ENCODE measurements at places on chromosomes 5 and 9. TPM values are rescaled to one million over a fixed set of nuclear protein-coding genes. Genes with fewer than 3 reads are reported as not detected.

The IFNA21 gene
- not detected for total RNA-seq

GRCh38 chr5:21573416-21574314 is 1279.5 kb downstream of the CDH12 start:
- no peaks in the 10 kb centered on the region for H3K4me1 ChIP-seq
- DNase-seq: no peak
- no peaks in the 10 kb centered on the region for H3K36me3 ChIP-seq

DNA sequence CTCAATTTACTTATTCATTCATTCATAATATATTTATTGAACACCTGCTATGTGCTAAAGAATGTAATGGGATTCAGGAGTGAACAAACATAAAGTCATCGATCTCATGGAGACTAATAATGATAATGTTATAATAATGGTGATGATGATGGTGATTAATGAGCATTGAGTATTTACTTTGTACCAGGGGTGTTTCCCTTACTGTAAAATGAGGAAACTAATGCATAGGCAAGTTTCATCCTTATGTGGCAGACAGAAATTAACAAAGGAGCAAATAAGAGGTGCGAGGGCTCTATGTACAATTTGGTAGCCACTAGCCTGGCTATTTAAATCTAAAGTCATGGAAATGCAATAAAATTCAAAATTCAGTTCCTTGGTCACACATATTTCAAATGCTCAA is 11.1 kb upstream of the LCP2 start:
- no peak for DNase-seq
- no peaks in the 10 kb centered on the region for H3K36me3 ChIP-seq
- peaks cover 53% of the 10 kb centered on the region for H3K4me1 ChIP-seq
- H3K4me3 ChIP-seq: no peak overlapping the region
- no peaks in the 10 kb centered on the region for H3K27me3 ChIP-seq

The PRRT1B gene
- not detected for total RNA-seq

- H3K27me3 ChIP-seq: no peaks in the 10 kb centered on the region
- H3K4me1 ChIP-seq: no peaks in the 10 kb centered on the region
- H3K27ac ChIP-seq: no peak overlapping the region
- no peak overlapping the region for H3K4me3 ChIP-seq
- H3K36me3 ChIP-seq: no peaks in the 10 kb centered on the region
Observed at GRCh38 chr5:122997294-122997693, 39.2 kb downstream of the PPIC start.

GRCh38 chr5:159402311-159402710 is 72.0 kb upstream of the IL12B start:
- DNase-seq: no peak
- H3K4me3 ChIP-seq: no peak overlapping the region
- H3K4me1 ChIP-seq: no peaks in the 10 kb centered on the region
- H3K27me3 ChIP-seq: peaks cover 7% of the 10 kb centered on the region

DNA sequence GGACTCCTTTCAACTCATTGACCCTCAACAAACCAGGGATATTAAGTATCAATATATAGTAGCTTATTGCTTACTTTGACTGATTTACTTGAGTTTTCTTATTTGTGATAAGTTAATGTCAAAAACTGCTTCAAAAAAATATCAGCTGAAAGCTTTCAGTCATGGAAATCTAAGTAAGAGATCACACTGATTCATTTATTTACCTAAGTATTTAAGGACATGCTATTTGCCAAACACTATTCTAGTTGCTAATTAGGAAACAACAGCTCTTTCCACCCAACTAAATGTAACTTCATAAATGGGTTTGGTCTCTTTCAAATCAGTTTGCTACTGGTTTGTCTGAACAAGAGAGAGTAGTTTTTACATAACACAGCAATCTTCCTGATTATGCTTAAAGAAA is 48.2 kb downstream of the CHD1 start:
- no peaks in the 10 kb centered on the region for H3K27me3 ChIP-seq
- H3K4me1 ChIP-seq: no peaks in the 10 kb centered on the region
- H3K27ac ChIP-seq: no peak overlapping the region
- DNase-seq: no peak

The PHF24 gene
- not detected for total RNA-seq

The DMGDH gene
- 1.2 TPM for total RNA-seq

GRCh38 chr5:14628346-14628745 is 36.2 kb upstream of the OTULIN start:
- peaks cover 2% of the 10 kb centered on the region for H3K27me3 ChIP-seq
- DNase-seq: peak; percentile 38
- H3K27ac ChIP-seq: no peak overlapping the region
- no peaks in the 10 kb centered on the region for H3K36me3 ChIP-seq
- no peaks in the 10 kb centered on the region for H3K4me1 ChIP-seq

- no peak overlapping the region for H3K4me3 ChIP-seq
- no peak for DNase-seq
- no peaks in the 10 kb centered on the region for H3K4me1 ChIP-seq
- H3K27ac ChIP-seq: no peak overlapping the region
- no peaks in the 10 kb centered on the region for H3K36me3 ChIP-seq
Observed at GRCh38 chr5:41156739-41157138, 56.6 kb downstream of the C6 start.

The NMUR2 gene
- not detected for total RNA-seq

The KIF4B gene
- total RNA-seq: not detected

The ASPN gene
- not detected for total RNA-seq

- no peaks in the 10 kb centered on the region for H3K27me3 ChIP-seq
- no peak overlapping the region for H3K4me3 ChIP-seq
Observed at GRCh38 chr5:117207088-117207668, 632.6 kb upstream of the SEMA6A start.

The C5orf52 gene
- total RNA-seq: not detected

The DPYSL3 gene
- 0.30 TPM for total RNA-seq

DNA sequence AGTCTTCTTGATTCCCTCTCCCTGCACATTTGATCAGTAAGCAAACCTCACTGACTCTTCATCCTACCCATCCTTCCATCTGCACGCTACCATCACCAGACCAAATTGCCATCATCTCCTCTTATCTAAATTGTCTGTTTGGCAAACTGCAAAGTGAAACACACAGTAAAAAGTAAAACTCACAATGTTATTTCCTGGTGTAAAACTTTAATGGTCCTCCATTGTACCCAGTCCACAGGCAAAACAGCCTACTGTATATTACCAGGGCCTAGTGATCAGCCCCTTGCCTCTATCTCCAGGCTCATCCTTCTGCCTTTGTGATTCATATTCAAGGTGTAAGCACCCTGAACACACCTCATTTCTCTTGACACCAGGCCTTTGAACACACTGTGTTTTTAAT is 83.3 kb upstream of the GPR151 start:
- no peak for DNase-seq
- no peak overlapping the region for H3K27ac ChIP-seq
- no peak overlapping the region for H3K4me3 ChIP-seq
- H3K4me1 ChIP-seq: no peaks in the 10 kb centered on the region

DNA sequence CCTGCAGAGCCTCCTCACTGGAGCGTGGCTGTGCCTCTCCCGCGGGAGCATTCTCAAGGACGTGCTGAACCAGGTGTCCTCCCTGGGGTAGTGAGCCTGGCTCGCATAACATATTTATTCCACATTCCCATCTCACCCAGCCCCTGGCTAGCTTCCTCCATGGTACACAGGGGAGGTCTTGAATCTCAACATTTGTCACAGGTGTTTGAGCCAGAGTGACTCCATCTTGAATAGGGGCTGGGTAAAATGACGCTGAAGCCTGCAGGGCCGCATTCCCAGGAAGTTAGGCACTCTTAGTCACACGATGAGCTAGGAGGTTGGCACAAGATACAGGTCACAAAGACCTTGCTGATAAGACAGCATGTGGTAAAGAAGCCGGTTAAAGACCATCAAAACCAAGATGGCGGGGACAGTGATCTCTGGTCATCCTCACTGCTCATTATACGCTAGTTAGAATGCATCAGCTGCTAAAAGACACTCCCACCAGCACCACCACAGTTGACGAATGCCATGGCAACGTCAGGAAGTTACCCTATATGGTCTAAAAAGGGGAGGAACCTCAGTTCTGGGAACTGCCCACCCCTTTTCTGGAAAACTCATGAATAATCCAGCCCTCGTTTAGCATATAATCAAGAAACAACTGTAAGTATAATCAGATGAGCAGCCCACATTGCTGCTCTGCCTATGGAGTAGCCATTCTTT is 273.8 kb upstream of the IRX4 start:
- H3K27me3 ChIP-seq: peaks cover 4% of the 10 kb centered on the region
- DNase-seq: no peak
- H3K36me3 ChIP-seq: no peaks in the 10 kb centered on the region
- no peak overlapping the region for H3K27ac ChIP-seq

- H3K27me3 ChIP-seq: no peaks in the 10 kb centered on the region
- H3K36me3 ChIP-seq: peaks cover 21% of the 10 kb centered on the region
- H3K4me1 ChIP-seq: no peaks in the 10 kb centered on the region
- DNase-seq: no peak
- no peak overlapping the region for H3K27ac ChIP-seq
Observed at GRCh38 chr9:37447111-37447510, 18.1 kb downstream of the ZBTB5 start.

The ZDHHC12 gene
- total RNA-seq: 32.9 TPM

DNA sequence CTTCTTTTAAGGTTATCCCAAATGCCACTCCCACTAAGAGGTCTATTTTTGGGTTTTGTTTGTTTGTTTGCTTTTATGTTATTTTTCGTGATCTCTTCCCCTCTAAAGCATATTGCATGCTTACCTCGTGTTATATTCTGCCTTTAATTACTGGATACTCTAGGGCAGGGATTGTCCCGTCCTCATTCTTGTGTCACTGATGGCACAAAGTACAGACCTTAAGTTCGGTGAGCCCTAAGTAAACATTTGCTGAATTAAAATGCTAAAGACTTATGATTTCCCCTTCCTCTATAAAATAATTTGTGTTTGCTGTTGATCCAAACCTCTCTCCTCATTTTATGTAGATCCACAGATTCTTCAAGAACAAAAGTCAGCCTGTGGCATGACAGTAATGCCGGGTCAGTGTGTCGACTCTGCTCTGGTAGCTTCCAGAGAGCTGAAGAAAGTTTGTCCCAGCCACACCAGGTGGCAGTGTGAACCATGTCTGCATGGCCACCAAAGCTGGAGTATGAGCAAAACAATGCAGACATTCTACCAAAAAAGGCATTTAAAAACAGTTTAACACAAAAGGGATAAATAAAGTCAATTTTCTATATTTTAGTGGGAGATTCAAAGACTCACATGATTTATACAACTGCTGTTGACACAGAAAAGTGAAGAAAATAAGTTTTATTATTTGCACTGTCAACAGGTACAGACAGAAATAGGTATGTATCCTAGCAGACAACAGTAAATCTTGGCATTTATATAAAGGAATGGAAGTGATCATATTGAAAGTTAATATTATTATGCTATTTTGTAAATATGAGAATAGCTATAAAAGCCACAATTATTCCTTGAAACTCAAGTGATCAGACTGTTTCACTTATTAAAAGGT is 17.9 kb upstream of the POC5 start:
- DNase-seq: no peak
- no peak overlapping the region for H3K4me3 ChIP-seq
- H3K4me1 ChIP-seq: no peaks in the 10 kb centered on the region
- H3K27me3 ChIP-seq: peaks cover 3% of the 10 kb centered on the region

GRCh38 chr5:65015767-65016166 is 247.0 kb downstream of the CWC27 start:
- H3K27ac ChIP-seq: no peak overlapping the region
- DNase-seq: no peak
- H3K4me1 ChIP-seq: no peaks in the 10 kb centered on the region
- H3K27me3 ChIP-seq: no peaks in the 10 kb centered on the region
- H3K4me3 ChIP-seq: no peak overlapping the region

The TMEM203 gene
- total RNA-seq: 24.5 TPM

DNA sequence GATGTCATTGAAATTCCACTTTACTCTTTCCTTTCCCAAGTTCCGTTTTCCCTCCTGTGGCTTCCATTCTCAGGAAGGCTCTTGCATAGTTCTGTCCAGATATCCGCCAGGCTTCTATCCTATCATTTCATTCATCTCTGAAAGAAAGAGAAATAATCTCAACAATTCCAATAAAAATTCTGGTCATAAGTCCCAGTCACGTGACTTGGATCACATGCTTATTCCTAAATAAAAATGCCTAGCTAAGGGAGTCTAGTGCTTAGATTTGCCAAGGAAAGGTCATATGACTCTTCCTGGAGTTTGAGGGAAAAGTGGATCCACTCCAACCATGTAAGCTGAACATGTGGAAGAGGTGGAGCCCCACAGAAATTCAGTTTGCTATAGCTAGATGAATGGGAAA is 146.0 kb upstream of the PPP1R2B start:
- H3K4me3 ChIP-seq: no peak overlapping the region
- no peak overlapping the region for H3K27ac ChIP-seq
- no peaks in the 10 kb centered on the region for H3K4me1 ChIP-seq
- no peak for DNase-seq
- H3K27me3 ChIP-seq: no peaks in the 10 kb centered on the region

The WWC1 gene
- 1.8 TPM for total RNA-seq

The TUSC1 gene
- 0.12 TPM for total RNA-seq

GRCh38 chr9:16132513-16132912 is 579.7 kb downstream of the CCDC171 start:
- no peak overlapping the region for H3K27ac ChIP-seq
- no peaks in the 10 kb centered on the region for H3K27me3 ChIP-seq
- H3K4me1 ChIP-seq: no peaks in the 10 kb centered on the region
- H3K4me3 ChIP-seq: no peak overlapping the region

DNA sequence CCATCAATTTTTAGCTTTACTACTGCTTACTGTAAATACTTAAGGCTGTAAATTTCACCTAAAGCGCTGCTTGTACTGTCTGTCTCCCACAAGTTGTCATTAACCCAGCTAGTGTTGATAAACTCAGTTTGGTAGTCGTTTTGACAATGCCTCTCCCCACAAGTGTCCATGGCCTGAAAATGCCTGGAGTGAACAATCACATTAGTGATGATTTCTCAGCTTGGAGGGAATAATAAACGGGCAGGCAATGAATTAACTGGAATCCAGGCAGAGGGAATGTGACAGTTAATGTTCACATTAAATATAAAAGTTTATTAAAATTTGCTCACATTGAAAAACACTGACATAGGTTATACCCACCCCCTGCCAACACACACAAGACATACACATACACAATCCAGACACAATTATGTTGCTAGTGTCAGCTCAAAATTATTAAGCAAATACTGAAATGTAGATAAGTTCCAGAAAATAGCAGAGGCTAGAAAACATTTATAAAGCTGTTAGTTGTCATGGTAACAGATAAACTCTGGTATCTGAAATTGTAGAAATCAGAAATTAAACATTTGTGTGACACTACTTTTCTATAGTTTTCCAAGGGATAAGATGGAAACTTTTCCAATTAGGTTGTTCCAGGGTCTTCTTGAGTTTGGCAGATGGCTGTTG is 341.9 kb downstream of the DIRAS2 start:
- no peaks in the 10 kb centered on the region for H3K4me1 ChIP-seq
- no peaks in the 10 kb centered on the region for H3K36me3 ChIP-seq
- H3K27ac ChIP-seq: no peak overlapping the region

DNA sequence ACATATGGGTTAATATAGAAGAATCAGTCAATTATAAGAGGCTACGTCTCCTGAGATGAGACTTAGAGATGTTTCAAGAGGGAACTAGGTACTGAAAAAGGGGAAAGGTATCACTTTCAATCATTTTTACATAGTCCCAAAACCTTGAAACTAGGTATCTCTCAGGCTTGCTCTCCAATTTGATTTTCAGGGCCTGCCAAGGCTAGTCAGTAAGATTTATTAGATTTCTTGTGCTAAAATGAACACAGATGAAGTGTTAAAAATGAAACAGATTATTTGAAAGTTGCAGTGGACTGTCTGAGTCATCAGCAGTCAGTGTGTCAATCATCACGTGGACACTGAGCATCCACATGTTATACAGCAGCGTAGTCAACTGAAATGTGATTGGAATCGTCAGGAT is 591.1 kb downstream of the DTWD2 start:
- H3K4me1 ChIP-seq: no peaks in the 10 kb centered on the region
- no peak for DNase-seq
- H3K27ac ChIP-seq: no peak overlapping the region
- no peaks in the 10 kb centered on the region for H3K27me3 ChIP-seq
- H3K36me3 ChIP-seq: no peaks in the 10 kb centered on the region
